Stimulated activated CD4-positive, alpha-beta T cell treated with anti-CD3 and anti-CD28 coated beads, Interleukin-2, amount 100 ng/mL, for 24 hours (primary cell): ENCODE measurements at places on chromosomes 5 and 9.

DNA sequence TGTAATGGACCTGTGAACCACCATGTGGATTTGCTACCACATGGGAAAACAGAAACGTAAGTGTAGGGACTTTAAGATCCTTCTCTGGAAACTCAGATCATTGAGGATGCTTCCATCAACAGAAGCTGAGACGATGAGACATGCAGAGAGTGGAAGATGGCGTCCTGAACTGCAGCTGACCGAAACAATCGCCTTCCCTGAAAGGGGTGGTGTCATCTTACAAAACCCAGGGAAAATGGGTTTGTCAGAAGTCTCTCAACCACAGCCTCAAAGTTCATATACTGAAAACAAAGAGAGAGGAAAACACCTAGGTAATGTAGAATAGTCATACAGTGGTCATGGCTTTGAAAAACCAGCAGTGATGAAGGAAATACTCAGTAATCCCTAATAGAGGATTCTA lies 6.6 kb upstream of the PTPN3 start:
- DNase-seq = no peak

DNA sequence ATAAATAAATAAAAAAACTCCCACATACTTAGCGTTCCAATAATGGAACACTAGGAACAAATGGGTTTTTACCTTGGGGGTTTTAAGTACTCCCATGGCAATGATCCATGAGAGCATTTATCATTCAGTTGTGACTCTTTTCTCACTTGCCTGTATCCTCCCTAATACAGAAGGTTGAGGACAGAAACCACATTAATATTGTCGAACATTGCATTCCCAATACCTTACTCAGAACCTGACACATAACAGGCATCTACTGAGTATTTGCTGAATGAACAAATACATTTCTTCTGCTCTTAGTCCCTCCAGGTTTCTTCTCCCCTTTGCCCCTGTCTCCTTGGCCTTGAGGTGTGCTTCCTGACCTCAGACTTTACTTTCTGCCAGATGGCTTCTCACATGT lies 175.9 kb downstream of the CEMIP2 start:
- DNase-seq = no peak

GRCh38 chr5:15727375-15727774 lies 227.4 kb downstream of the FBXL7 start:
- no peak for DNase-seq

DNA sequence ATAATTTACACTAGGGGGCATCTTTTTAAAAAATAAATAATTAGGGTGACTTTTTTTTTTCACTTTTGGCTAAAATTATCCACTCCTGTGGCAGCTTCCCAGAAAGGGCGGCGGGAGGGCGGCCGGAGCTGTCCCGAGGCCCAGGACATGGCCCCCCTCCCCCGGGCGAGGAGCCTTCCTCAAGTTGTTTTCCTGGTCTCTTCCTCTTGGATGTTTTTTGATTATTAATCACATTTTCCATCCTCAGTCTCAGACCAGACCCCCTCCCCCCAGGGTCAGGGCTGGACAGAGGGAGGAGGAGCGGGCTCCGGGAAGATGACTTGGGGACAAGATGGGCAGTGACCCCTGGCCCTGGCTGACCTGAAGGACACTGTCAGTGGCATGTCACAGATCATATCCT lies 4.7 kb upstream of the CNTFR start:
- DNase-seq = no peak

- DNase-seq = no peak
These were observed 44.6 kb downstream of the MVB12B start for GRCh38 chr9:126371007-126371870.

GRCh38 chr9:33446240-33446945 lies 1.0 kb downstream of the AQP3 start:
- DNase-seq = peak; percentile 55

- DNase-seq = no peak
These were observed 154.1 kb downstream of the ARHGAP26 start for GRCh38 chr5:142924135-142924883.

GRCh38 chr5:5521029-5521428 lies 98.6 kb downstream of the ICE1 start:
- no peak for DNase-seq

GRCh38 chr9:12812710-12813109 lies 37.9 kb downstream of the LURAP1L start:
- no peak for DNase-seq

DNA sequence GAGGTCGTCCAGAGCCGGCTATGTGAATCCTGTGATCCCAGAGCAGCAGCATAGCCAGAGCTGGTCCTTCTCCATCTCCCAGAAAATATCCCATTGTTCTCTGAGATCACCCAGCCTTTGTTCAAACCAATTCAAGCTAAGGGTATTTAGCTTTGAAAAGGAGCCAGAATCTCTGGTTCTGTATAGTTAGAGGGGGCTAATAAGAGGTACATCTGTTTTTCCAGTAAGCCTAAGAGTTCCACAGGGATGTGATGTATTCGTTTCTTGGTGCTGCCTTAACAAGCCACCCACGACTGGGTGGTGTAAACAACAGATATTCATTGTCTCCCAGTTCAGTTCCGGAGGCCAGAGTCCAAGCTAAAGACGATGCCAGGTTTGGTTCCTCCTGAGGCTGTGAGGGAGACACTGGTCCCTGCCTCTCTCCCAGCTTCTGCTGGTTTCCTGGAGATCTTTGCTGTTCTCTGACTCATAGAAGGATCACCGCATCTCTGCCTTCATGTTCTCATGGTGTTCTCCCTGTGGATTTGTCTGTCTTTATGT lies 344.8 kb downstream of the MTRR start:
- no peak for DNase-seq

DNA sequence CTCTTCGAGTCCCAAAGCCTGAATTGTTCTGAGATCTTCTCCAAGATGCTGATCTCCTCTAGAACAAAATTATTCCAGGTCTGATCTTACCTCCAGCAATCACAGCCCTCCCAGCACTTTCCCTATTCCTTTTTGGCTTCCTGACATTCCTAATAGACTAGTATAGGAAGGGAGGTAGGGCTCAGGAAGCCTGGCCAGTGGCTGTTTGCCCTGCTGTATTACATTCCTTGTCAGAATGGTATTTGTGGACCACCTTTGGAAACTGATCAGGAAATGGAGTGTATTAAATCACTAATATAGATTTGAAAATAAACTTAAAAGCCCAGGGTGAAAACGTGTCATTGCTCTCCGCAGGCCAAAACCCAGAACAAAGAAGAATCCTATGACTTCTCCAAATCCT lies 74.3 kb upstream of the ENTREP1 start:
- no peak for DNase-seq

DNA sequence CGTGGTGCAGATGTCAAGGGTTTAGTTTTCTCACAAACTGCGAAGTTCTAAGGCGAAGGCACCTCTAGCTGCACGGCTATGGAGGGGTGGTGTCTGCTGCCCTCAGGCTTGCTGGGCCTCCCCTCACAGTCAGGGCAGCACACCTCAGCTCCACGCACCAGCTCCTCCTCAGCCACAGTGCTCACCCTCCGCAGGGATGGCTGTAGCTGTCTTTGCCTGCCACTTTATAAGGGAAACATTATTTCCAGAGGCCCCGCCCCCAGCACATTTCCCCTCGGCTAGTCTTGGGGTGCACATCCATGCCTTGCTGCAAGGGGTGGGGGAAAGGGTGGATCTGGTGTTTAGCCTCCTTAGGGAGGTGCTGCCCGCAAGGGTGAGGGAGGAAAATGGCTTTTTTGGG lies 154.6 kb downstream of the TRIO start:
- DNase-seq = no peak

- no peak for DNase-seq
These were observed 107.2 kb downstream of the XRCC4 start for GRCh38 chr5:83184534-83184933.

DNA sequence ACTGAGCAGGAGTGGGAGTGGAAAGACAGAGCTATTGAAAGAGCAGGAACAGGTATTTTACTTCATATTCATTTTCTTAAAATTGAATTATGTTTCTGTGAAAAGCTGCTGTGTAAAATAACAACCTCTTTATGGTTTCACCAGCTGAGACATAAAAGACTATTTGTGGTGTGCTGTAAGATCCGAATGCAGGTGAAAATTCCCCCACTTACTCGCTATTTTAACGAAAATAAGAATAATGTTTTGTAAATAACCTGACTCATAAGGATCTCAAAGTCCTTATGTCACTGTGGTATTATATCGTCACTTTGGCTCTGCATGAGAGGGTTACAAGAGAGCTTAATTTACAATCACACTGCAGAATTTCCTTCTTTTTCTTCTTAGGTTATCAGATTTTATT lies 65.3 kb upstream of the NFIB start:
- DNase-seq = no peak

GRCh38 chr9:28792716-28793115 lies 1219.4 kb upstream of the C9orf72 start:
- DNase-seq = no peak

DNA sequence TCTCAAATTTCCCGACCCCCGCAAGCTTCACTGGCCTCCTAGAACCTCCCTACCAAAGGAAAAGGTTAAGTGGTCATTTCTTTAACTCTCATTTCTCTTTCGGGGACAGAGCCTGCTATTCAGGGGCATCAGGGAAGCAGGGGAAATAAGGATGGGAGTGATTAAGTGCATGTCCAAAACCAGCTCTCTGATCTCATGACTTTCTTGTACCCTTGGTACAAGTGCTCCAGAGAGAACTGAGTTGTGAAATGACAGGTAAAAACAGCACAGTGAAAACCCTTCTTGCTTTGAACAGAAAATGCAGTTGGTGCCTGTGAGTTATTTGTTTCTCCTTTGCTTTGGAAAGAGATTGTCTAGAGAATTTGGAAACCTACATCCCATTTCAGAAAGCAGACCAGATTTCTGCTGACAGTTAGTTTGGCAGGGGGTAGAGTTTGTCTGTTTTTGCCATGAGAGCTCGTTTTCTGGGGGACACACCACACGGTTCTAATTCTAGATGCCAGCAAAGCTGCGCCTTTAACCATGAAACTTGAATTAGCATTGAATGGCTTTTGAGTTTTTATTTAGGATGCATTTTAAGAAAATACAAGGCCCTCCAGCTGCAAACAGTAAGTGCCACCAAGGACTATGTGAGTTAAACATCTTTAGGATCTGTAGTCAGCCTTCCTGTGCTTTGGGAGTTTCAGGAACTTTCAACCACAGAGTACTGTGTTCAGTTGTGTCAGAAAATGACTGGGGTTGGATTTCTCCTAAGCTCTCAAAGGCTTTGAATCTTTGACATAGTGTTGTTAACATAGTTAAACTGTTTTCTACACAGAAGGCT lies 161.7 kb upstream of the LHFPL2 start:
- DNase-seq = no peak

DNA sequence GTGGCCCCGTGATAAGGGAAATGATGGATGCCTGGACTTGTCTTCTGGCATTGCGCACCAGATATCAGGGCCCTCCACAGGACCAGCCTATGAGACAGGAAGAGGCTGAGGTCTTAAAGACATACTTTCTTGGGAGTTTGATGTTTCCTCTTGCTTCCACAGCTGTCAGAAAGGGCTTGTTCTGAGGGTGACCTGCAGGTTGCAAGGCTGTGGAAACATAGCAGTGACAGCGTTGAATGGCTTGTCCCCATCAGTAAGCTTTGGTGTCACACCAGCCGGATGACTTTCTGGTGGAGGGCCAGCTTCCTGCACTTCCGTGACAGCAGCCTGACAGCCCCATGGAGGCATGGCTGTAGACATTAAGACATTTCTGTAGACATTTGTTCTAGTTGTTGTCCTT lies 143.2 kb downstream of the C9orf152 start:
- DNase-seq = no peak

DNA sequence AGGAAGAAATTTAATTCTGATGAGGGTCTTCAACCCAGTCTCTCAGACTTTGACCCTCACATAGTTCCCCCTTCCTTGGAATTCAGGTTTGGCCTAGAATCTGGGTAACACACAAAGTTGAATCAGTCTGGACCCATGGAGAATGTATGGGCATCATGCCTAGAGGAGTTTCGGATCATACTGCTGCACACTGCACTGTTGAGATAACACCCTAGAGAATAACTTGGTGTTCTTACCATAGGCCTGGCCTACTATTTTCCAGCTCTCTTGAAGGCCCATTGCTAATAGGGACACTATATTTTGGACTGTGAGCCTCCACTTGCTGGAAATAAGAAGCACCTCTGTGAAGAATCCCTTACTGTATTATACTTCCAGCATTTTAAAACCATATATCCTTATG lies 413.5 kb downstream of the PLK2 start:
- no peak for DNase-seq

DNA sequence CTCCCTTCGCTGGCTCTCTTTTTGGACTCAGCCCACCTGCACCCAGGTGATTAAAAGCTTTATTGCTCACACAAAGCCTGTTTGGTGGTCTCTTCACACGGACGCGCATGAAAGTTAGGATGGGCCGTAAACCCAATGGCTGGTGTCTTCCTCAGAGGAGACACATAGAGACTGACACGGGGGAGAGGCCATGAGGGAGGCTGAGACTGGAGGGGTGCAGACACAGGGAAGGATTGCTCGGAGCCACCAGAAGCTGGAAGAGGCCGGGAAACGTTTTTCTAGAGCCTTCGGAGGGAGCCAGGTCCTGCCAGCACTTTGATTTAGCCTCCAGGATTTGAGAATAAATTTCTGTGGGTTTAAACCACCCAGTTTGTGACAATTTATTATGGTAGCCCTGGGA lies 274.9 kb downstream of the AGTPBP1 start:
- no peak for DNase-seq

DNA sequence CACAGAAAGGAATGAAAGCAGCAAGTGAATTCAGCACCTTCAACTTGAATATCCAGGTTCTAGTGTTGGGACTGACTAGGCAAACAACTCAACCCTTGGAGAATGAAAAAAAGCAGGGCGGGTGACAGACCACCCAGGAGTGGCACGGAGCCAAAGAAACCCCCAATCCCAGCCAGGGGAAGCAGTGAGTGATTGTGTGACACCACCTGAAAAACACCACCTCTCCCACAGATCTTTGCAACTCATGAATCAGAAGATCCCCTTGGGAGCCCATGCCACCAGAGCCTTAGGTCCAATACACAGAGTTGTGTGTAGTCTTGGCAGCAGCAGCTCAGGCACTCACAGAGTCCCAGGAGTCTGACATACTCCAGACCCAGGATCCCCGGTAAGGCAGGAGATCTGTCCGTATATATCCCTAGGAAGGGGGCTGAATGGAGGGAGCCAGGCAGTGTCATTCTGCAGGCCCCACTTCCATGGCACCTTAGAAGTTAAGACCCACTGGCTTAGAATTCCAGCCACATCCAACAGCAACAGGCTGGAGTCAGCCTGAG lies 22.1 kb upstream of the ROR2 start:
- DNase-seq = no peak

DNA sequence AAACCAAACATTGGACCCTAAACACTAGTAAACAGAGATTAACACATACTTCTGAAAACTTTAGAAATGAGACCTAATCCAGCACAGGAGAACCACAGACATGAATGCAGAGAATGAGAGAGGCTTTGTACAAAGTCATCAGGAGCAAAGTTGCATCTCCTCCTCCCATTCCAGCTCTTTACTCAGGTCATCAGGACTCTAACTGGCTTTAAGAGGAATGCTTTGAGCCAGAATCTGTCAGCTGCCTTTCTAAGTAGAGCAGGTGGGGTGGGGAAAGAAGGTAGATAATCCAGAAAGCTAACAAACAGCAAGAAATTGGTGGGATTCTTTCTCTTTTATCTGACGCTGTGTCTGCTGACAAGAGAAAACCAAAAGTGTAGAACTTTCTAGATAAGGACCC lies 582.7 kb upstream of the DMAC1 start:
- no peak for DNase-seq

GRCh38 chr9:6811436-6811835 lies 53.7 kb downstream of the KDM4C start:
- no peak for DNase-seq

GRCh38 chr5:90792725-90793124 lies 234.1 kb downstream of the ADGRV1 start:
- DNase-seq = no peak
